ENCODE measurements at places on chromosomes 1 and 21.

DNA sequence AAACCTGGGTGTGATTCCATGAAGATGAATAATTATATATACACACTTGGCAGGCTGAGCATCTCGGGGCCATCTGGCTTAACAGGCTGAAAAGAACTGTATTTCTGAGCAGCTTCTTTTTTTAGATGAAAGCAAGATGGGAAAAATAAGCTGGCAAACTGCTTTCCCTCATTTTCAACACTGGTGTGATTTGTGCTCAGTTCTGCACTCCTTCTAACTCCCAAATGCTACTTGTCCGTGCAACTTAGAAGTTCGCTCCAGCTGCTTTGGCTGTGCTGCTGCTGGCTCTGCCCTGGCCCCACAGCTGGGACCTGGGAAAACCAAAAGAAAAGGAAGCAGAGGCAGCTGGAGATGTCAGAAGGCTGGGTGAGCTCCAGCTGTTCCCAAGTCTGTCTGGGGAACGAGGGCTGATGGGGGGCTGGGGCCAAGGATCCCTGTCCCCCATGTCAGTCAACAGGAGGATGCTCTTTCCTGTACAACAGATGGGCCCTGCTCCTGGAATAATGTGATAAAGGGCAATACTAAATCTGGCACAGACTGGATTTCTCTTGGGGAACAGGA, 44.9 kb downstream of the PAFAH2 start:
- no peak for DNase-seq

- no peak for DNase-seq
These were observed 38.0 kb upstream of the KIF26B start for GRCh38 chr1:245116751-245117150.

GRCh38 chr1:102572637-102573036, 535.7 kb downstream of the COL11A1 start:
- no peak for DNase-seq

DNA sequence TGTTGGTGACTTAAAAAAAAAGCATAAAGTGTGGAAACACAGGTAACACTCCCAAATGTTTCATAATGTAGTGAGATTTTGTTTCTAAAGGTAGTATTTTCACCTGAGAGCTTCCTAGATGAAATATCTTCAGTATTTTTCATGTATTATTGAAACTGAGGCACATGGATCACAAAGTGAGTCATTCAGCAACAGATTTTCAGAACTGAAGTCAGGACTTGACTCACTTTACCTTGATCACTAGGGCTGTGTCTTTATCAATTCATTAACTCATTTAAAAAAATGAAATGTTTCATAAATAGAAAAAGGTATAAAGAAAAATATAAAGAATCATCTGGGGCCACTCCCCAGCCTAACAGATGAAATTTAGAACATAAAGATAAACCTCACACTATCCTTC, 66.5 kb upstream of the RCC1 start:
- no peak for DNase-seq

- no peak for DNase-seq
These were observed at the start of gene MYBPH for GRCh38 chr1:203175237-203175826. TSS of gene MYBPH (minus strand) at chr1:203175826. CDS start at chr1:203175755, 71 bp downstream.

DNA sequence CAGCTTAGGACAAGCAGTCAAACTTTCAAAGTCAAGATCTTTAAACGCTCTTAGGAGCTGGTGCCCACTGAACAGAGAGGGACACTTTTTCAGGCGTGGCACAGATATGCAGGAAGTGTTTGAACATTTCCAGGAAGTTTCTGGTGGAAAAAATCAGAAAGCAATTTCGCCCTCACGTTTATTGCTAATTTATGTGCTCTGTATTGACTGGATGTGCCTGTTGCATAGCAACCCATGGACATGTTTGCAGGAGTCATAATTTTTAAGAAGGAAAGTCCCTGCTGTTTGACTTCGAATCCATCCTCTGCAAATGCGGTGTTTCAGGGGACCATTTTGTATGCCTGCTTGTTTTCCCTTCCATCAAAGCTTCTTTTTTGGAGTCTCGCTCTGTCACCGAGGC, 239.9 kb upstream of the IRF2BP2 start:
- no peak for DNase-seq

DNA sequence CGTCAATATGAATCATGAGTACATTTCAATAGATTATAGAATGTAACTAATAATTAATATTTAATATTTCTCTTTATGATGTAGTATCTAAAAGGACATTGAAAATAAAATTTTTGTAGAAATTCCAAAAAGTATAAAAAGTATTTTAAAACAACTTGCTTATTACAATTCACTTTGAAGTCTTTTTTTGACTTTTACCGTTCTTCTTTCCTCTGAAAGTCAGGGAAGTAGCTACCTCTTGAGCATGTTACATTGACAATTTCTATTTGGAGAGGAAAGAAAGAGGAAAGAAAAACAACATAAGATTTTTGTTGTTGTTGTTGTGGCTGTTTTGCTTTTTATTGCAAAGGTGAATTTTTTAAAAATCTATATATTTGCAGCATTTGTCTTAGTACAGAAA, 1.3 kb downstream of the PTPRC start:
- no peak for DNase-seq

DNA sequence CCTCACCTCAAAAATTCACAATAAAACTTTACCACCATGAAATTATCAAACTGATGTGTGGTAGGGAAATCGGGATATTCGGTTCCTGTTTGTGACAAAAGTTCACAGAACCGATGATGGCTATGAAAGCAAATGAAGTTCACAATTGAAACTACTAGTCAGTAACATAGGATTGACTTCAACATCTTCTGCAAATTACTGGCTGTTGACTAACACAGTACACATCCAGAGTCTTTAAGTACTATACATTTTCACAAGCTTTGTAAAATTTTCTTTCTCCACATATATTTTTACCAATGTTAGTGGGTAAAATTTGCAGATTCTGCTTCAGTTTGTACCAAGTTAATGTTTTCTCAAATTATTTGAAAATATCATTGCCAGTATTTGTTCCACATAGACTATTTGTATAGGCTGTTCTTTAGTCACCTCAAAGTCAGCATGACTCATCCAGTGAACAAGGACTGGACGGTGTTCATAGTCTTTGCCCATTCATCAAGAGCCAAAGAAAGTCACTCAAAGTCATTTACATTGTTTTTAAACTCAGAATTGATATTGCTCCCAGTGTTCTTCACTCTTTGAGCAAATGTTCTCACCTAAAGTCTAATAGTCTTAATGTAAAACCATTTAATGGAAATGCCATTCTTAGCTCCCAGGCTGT, 213.4 kb downstream of the USP25 start:
- no peak for DNase-seq

DNA sequence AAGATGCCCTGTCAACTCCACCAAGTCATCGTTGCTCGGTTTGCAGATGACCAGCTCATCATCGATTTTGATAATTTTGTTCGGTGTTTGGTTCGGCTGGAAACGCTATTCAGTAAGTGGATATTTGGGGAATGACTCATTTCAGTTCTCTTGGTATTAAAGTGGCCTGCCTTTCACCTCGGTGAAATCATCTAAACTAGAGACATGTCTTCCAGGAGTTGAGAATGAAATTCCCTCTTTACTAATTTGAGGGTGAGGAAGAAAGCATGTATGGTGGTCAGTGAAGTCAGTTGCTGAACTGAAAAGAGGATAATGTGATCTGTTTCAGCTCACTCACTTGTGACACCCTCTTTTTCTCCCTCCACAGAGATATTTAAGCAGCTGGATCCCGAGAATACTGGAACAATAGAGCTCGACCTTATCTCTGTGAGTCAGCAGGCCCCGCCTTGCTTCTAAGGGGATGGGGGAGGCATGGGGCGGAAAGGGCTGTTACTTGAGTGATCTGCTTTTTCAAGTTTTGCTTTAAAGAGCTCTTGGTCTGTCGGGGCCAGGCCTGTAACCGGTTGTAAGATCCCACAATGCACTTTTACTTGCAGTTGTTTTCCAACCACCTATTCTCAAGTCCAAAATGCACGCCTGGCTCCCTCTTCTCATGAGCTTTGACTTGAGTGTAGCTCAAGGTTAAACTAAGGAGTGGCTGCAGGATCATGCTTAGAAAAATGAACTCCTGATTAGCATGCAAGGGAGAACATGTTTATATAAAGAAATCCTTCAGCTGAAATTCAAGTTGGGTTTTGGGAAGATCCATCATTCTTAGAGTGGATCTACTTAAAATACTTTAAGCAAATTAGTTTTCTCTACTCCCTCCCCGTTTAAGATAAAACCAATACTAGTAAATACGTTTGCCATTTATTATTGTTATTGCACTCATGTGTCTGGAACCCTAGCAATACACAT, 59.8 kb downstream of the CAPN2 start:
- no peak for DNase-seq

DNA sequence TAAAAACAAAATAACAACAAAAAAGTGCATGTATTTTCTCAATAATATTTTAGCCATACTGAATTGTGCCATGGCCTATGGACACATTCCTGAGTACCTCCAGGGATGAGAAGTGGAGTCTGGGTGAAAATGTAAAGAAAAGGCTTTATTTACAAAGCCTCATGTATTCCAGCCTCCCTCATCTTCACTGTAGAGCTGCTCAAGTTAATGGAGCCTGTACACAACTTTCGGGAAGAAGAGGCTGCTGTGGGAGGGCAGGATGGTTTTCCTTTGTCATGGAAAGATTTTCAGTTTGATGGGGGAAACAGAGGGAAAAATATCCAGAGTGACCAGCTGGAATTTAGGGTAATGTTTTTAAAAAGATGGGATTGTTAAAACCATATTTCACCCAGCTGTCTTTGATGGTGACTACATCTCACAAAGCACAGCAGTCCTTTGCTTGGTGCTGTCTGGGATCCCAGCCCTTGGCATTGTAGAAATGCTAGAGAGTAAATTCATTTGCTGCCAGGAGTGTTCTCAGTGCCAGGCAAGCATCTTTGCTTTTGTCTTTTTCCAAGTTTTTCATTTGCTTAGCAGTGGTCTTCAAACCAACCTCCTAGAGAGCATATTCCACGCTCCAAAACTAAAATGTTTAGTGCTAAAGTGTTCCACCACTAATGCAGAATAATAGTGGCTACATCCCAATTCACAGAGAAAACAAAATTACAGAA, 54.9 kb downstream of the DPT start:
- DNase-seq: no peak

GRCh38 chr21:45010096-45010495, 64.3 kb upstream of the ADARB1 start:
- no peak for DNase-seq

DNA sequence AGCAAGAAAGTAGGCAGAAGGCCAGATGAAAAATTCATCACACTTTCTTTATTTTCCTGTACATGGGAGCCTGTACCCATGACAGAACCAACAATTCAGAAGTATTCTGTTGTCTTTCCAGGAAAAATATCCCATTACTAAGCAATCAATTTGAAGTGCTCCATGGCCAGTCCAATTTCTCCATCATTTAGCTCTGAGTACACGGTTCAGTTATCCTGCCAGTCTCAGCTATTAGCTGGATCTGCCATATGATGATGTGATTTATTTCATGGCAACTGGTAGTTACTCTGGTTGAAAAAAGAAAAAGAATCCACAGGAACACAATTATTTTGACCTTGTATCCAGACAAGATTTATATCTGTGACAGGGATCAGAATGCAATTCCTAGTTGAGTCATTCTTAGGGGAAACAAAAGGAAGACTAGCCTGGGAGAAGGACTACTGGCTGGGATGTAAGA, 70.6 kb upstream of the GORAB start:
- DNase-seq: no peak

DNA sequence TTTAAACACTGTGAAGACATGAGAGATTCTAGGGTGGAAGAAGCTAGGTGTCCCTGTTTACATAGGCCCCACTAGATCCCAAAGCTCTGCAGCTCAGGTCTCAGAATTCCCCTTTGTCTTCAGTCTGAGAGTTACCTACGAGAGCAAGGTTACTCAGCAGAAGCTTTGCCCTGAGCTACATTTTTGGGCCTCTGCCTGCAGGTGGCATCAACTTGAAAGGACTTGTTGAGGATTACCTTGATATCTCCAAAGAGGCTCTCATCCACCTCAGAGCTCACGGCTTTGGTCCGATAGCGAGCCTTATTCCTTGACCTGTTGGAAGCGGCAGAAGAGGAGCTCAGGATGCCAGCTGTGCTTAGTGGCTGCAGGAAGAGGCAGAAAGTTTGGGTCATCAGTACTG, 7.0 kb downstream of the CFAP45 start:
- DNase-seq: no peak
